ENCODE measurements at places on chromosomes 2 and 18.

GRCh38 chr2:49210191-49210590 is 55.9 kb upstream of the FSHR start:
- no peak for DNase-seq

DNA sequence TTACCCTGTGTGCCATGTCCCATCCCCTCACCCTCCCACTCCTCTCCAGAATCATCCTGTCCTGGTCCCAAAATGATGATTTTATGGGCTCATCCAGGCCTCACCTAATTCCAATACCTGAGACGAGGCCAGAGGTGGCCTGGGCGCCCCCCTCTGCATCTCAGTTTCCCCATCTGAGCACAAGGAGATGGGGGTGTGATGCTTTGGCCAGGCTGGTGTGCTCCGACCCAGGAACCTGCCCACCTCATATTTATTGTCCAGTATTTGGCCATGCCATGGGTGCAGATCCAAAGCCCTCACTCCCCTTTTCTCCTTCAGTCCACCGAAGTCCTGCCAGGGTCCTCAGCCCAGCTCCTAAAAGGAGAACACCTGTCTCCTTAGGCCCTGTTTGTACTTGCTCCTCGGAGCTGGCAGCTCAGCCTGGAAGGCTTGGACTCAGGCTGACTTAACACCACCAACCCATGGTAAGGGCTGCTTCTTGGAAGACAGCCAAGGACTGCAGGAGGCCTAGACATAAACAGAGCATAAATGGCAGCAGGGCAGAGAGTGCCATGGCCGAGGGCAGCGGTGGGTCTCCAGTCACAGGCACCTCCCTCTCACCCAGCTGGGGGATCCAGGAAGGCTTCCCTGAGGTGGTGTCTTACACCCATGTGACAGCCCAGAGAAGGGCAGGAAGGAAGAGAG is 3.6 kb downstream of the TEX51 start:
- no peak for DNase-seq

DNA sequence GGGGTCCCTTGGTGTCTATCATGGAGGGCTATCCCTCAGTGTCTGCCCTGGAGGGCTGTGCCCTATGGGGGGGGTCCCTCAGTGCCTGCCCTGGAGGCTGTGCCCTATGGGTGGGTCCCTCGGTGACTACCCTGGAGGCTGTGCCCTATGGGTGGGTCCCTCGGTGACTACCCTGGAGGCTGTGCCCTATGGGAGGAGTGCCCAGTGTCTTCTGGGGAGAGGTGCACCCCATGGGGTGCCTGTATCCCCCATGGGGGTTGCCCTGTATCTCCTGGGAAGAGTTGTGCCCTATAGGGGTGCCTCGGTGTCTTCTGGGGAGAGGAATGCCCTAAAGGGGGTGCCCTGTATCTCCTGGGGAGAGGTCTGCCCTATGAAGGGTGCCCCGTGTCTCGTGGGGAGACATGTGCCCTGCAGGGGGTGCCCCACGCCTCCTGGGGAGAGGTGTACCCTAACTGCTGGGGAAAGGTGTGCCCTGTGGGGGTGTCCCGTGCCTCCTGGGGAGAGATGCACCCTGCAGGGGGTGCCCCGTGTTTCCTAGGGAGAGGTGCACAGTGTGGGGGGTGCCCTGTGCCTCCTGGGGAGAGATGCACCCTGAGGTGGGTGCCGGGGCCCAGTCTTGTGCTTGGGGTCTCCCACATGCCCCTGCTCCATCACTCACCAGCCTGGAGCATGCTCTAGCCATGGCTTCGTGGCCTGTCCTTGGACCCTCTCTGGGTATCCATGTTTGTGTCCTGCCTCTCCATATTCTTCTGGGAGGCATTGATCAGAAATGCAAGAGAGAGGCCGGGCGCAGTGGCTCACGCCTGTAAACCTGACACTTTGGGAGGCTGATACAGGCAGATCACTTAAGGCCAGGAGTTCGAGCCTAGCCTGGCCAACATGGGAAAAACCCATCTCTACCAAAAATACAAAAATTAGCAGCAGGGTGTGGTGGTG is 215.6 kb downstream of the HDAC4 start:
- no peak for DNase-seq

- no peak for DNase-seq
Measured at GRCh38 chr2:143850084-143850483, 669.8 kb downstream of the ZEB2 start.

GRCh38 chr2:1771626-1772280 is 27.4 kb upstream of the PXDN start:
- no peak for DNase-seq

DNA sequence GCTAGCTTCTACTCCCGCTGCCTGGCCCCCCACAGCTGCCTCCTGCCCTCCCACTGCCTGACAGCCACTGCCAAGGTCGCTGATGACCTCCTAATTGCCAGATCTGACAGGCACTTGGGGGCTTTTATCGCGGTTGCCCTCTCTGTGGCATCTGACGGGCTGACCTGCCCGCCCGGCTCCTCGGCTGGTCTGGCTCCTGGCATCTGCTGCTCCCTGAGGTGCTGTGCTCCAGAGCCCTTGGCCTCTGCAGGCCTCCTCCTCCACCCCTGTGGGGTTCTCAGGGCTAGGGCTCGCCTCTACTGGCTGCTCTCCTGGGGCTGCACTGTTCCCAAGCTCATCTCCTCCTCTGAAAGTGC is 43.1 kb downstream of the INHBB start:
- no peak for DNase-seq

GRCh38 chr2:227503433-227504406 is 31.8 kb downstream of the AGFG1 start:
- no peak for DNase-seq

DNA sequence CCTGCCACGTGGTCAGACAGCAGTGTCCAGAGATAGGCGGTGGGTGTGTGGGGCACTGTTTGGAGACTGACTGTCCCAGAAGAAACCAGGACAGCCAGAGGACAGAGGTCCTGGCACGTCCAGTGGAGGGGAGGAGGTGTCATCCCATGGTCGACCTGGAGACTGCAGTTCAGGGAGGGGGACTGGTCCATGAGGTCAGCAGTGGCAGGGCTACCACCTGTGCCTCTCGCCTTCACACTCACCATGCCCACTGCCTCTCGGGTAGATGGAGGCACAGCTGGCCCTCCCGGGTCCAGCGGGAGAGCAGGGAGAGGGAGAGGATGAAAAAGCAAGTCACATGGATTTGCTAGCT is 53.9 kb downstream of the INHBB start:
- no peak for DNase-seq

DNA sequence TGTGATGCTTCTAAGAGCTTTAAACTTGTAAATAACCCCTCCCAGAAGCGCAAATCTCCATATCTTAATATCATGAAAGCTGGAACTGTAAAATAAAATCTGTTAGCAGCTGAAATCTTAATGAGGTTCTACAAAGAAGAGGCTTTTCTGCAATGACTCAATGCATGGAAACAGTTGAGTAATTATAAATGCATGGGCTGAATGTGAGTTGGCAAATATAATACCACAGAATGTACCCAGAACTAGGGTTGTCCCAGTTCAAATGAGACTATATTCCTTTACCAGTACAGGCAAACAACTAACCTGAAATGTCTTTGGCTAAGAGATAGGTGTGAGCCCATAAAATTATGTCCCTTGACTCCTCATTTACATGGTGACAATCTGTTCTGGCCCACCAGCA is 52.9 kb downstream of the SATB2 start:
- DNase-seq = no peak

DNA sequence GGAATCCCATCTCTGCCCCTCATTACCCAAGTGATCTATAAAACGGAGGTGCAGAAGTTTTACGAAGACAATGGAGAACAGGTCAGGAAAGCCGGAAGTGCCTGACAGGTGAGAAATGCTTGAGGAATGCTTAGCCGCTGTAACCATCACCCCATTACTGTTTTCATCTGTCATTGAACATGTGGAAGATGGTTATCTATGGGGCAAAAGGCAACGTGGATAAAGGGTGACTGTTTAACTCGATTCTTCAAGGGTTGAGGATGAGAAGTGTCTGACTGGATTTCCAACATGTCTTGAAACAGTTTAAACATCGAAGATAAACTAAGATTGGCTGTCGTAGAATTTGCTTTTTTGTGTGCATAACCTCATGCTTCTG is 17.3 kb downstream of the HK2 start:
- no peak for DNase-seq

GRCh38 chr2:42195559-42195958 is 26.4 kb downstream of the EML4 start:
- DNase-seq = no peak

GRCh38 chr2:128790541-128791001 is 471.9 kb upstream of the HS6ST1 start:
- no peak for DNase-seq

DNA sequence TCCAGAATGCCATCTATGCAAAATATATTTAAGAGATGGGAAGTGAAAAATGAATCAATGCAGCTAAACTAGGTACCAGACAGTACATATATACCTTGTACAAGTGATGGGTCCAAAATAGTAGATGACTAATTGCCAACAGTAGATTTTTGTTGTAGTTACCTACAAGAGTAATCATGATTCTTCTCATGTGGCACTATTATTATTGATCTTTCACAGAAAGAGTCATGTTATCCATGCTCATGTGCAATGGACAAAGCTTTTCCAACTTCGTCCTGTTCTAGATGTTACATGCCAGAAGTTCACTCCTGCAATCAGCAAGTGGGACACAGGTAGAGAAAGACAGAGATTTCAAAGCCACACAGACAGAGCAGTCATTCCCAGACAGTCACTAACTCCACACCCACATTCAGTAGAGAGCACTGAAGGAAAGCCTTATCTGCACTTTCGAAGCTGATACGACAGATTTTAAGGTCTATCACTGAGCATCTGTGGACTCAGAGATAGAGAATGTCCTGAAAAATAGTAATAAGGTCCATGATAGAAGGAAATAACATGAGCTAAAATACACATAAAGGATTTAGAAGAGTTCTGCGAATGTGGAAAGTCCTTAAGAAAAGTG is 101.6 kb upstream of the ITPRID2 start:
- no peak for DNase-seq

DNA sequence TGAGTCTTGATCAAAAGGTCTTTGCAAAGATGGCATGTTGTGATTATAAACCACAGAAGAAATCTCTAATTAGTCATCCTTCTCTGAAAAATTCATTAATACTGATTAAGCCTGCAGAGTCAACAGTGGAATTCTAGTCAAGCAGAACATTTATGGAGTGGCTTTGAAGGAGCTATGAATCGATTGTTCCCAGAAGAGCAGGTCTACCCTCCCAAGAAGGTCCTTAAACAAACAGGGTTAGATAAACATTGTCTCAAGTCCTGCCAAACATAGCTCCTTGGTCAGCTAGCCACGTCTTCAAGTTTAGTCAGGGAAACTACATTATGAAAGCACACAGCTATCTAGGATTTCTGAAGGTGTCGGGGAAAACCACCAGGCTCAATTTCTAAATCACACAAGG is 88.9 kb downstream of the ITGA4 start:
- DNase-seq = no peak

DNA sequence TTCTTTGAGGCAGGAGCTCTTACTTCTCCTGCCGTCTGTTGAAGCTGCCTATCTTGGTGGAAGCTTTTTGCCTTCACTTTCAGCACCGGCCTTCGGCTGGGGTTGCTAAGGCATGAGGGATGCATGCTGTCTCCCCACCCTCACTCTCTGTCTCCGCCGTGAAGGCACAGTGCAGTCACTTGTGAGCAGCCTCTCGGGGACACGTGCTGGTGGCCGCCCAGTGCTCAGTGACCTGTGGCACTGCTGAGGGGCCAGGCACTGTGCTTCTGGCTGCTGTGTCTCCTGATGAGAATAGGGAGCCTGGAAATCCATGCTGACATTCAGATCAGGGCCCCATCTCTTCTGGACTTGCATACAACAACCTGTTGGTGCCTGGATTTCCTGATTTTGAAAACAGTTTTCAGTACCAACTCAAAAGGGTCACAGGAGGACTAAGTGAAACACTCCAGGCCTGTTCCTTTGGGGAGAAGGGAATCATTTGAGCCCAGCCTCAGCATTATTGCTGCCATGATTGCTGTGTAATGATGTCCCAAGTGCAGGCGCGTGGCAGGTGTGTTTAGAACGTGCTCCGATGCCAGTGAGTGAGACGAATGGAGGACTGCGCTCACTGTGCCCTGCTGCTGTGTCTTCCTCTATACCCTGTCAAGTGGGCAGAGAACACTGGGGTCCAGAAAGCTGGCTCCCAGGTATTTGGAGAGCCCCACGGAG is 218.1 kb downstream of the SEPTIN10 start:
- DNase-seq = no peak

- no peak for DNase-seq
Measured at GRCh38 chr18:74351354-74351753, 35.7 kb downstream of the C18orf63 start.

DNA sequence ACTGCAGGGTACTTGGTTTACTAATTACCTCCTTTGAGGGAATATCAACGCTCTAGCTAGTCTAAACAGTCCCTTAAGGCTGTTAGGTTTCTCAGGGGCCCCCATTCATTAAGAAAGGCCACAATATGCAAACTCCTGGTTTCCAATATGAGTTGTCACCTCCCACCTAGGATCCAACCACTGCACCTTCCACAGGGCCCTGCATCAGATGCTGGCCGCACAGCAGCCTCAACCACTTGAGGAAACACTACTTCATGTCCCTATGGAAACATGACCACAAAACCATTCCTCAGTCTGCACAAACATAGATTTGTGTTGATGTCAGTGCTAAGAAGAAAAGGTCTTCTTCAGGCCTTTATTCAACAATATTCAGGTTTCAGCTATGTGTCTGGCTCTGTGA is 40.9 kb downstream of the STAT4 start:
- DNase-seq = no peak

DNA sequence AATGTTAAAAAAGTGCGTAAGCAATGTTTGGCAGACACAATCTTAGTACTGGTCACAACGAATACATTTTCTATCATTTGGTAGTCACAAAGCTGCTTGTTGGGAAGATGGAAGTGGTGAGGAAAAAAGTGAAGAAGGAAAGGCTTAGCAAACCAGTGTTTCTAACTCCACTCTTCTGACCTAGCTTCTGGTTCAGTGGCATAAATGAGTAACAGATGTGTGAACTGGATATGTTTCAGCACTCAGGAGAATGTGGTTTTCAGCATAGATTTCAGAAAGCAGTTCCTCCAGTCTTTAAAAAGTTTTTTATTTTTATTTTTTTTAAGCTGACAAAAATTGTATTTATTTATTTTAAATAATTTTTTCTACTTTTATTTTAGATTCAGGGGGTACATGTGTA is 357.1 kb downstream of the CPS1 start:
- DNase-seq = no peak
